Stimulated activated CD8-positive, alpha-beta memory T cell treated with anti-CD3 and anti-CD28 coated beads, Interleukin-7, amount 100 ng/mL, for 1 hour (primary cell): ENCODE measurements at places on chromosomes 5 and 9.

GRCh38 chr5:137389042-137389441 is 110.1 kb downstream of the SPOCK1 start:
- no peak for DNase-seq

DNA sequence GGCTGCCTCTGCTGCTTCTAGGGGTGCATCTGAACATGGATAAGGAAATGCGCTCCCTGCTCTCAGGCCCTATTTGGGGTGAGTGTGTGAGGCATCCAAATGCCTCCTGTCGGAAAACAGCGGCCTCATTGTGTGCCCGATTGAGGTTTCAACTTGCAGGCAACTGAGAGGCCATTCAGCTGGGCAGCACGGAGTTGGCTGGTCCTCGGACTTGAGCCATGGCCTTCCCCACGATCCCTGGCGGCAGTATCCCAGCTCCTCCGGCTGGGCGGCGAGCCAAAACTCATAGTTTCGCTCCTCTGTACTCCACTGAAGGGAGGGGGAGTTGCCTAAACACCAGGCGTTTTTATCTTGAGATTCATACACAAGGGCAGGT is 597.3 kb upstream of the SGCD start:
- no peak for DNase-seq

DNA sequence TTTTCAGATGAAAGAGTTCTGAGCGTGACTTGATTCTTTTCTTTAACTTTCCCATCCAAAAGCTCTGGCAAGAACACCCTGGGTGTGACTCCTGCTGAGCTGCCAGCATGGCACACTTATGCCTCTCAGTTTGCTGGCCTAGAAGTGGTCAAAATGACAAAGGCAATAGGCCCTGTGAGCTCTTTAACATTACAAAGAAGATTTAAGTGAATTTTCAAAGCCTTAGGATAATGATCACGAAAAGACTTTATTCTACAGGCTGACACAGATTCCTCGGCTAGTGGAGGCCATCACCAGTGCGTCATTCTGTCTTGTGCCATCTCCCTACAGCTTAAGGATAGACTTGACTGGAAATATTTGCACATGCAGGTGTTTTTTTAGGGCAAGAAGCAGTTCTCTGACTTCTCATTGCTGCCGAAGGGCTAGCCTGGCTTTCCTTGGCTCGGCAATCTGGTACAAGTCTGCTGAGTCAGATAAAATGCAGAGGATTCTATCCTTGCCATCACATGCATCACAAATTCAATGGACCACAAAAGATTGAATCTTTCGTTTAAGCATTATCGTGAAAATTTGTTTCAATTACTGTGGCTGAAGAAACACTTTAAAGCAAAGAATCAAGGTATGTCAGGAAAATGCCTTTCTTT is 311.5 kb downstream of the COX7C start:
- no peak for DNase-seq

- no peak for DNase-seq
Measured at GRCh38 chr5:10601246-10602030, 37.6 kb downstream of the ANKRD33B start.

GRCh38 chr9:133892193-133892920 is 99.8 kb downstream of the VAV2 start:
- DNase-seq, result no peak

- no peak for DNase-seq
Measured at GRCh38 chr9:108953983-108954574, 19.9 kb downstream of the ABITRAM start.

GRCh38 chr5:19564036-19564435 is 424.0 kb downstream of the CDH18 start:
- no peak for DNase-seq

- DNase-seq, result no peak
Measured at GRCh38 chr9:127323393-127323792, 58.8 kb downstream of the GARNL3 start.

GRCh38 chr9:121756474-121757280 is 105.2 kb downstream of the DAB2IP start:
- DNase-seq, result no peak

- no peak for DNase-seq
Measured at GRCh38 chr5:145247745-145248040, 587.4 kb downstream of the PRELID2 start.

DNA sequence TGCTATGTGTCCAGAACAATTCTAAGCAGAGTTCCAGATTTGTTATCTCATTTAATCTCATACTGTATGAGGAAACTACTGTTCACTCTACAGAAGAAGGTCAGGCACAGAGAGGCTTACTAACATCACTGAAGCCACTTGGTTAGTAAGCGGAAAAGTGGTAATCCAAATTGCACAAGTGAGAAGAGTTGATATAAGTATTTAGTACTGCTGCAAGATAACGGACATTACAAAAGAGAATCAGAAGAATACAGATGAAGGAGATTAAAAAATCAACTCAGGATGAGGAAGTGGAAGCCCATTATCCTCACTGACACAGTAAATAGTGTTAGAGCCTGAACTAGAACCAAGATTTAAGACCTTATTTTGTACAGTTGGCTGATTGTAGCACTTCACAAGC is 22.3 kb upstream of the TLR4 start:
- DNase-seq, result no peak

GRCh38 chr5:6183391-6184390 is 194.7 kb downstream of the MED10 start:
- DNase-seq, result no peak
